CD8-positive, alpha-beta T cell (primary cell): ENCODE measurements at places on chromosomes 1 and 21. TPM values are rescaled to one million over a fixed set of nuclear protein-coding genes. Genes with fewer than 3 reads are reported as not detected.

Gene PPFIA4
- 1.1 TPM for total RNA-seq

Gene FAM43B
- not detected for total RNA-seq

Gene SH3D21
- 2.1 TPM for total RNA-seq

Gene E2F2
- 0.38 TPM for total RNA-seq

Gene RBP7
- total RNA-seq, result not detected

Gene ETNK2
- 13.4 TPM for total RNA-seq

Gene NHLH1
- total RNA-seq, result 0.24 TPM

Gene HSF2BP
- 1.3 TPM for total RNA-seq

Gene IGSF3
- not detected for total RNA-seq

Gene MX1
- 69.1 TPM for total RNA-seq

Gene RPS6KC1
- total RNA-seq, result 5.6 TPM
